ENCODE measurements at places on chromosomes 7 and 10.

- DNase-seq, result no peak
These were observed 596.6 kb downstream of the GRM8 start for GRCh38 chr7:126656165-126656564.

GRCh38 chr7:85074-85882 is 107.1 kb upstream of the FAM20C start:
- DNase-seq, result no peak

- no peak for DNase-seq
These were observed 44.1 kb upstream of the TARP start for GRCh38 chr7:38317515-38317914.

GRCh38 chr10:70258216-70258615 is 25.0 kb upstream of the PPA1 start:
- DNase-seq, result no peak

- peak; percentile 60 for DNase-seq
These were observed 46.4 kb downstream of the ESYT2 start for GRCh38 chr7:158782761-158783401.

DNA sequence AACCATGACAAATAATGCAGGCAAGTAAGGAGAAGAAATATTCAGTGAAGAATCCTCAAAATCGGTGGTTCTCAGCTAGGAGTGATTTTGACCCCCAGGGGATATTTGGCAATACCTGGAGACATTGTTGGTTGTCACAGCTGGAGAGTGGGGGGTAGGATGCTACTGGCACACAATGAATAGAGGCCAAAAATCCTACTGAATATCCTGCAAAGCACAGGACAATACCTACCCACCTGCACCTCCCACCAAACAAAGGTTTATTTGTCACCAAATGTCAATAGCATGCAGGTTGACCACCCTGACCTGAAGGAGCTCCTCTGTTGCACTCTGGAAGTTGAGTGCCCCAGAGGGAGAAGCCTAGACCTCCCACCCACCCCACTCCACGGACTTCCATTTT is 1028.6 kb downstream of the CNTNAP2 start:
- DNase-seq, result no peak

GRCh38 chr7:44415510-44415909 is 74.9 kb downstream of the NUDCD3 start:
- DNase-seq, result no peak

- DNase-seq, result no peak
These were observed 12.7 kb downstream of the IKZF1 start for GRCh38 chr7:50317221-50317678.

- DNase-seq, result peak; percentile 90
These were observed 6.5 kb downstream of the INHBA start for GRCh38 chr7:41696323-41696916.

DNA sequence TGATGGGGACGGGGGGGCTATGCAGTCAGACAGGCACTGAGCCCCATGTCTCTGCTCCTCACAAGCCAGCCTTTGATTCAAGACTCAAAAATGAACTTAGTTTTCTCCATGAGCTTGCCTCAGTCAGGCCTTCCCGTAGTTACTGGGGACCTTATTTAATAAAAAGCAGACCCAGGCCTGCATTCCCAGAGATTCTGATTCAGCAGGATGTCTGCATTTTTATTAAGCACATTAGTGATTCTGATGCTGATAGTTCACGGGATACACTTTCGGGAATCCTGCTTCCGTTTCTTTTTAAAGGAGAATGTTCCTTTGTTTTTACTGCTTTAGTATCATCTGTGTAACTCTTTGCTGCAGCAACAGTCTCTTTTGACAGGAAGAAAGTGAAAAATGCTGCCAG is 28.3 kb upstream of the PLPP4 start:
- DNase-seq, result no peak

DNA sequence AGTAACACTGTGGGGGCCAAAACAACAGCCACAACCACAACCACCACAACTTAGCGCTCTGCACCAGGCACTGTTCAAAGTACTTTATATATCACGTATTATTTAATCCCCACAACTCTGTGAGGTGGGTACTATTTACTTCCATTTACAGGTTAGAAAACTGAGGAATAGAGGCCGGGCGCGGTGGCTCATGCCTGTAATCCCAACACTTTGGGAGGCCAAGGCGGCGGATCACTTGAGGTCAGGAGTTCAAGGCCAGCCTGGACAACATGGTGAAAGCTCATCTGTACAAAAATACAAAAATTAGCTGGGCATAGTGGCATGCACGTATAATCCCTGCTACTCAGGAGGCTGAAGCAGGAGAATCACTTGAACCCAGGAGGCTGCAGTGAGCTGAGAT is 3.6 kb downstream of the DNAJC12 start:
- DNase-seq, result no peak
